ENCODE measurements at places on chromosomes 4 and X. TPM values are rescaled to one million over a fixed set of nuclear protein-coding genes. Genes with fewer than 3 reads are reported as not detected.

OTC gene
- total RNA-seq, result not detected

TIGD2 gene
- 4.2 TPM for total RNA-seq

HS3ST1 gene
- total RNA-seq, result 1.3 TPM

SAGE1 gene
- total RNA-seq, result not detected

CNGA1 gene
- not detected for total RNA-seq

HMX1 gene
- total RNA-seq, result not detected

SYTL5 gene
- total RNA-seq, result not detected

DOCK11 gene
- 0.86 TPM for total RNA-seq

CXCL8 gene
- 12.6 TPM for total RNA-seq

SH3BGRL gene
- 65.7 TPM for total RNA-seq

PCDH7 gene
- 21.0 TPM for total RNA-seq

POU4F2 gene
- total RNA-seq, result not detected

NCAPG gene
- total RNA-seq, result 66.4 TPM

IL21 gene
- not detected for total RNA-seq

ADH7 gene
- not detected for total RNA-seq

CACNA1F gene
- not detected for total RNA-seq

GYG2 gene
- 0.22 TPM for total RNA-seq

CTAG1B gene
- not detected for total RNA-seq

CCSER1 gene
- 1.8 TPM for total RNA-seq

MAGEC1 gene
- total RNA-seq, result not detected

TIMP1 gene
- 104 TPM for total RNA-seq

TCEAL3 gene
- 21.3 TPM for total RNA-seq
